Left ventricle myocardium inferior (tissue), 1 donor: ENCODE measurements at places on chromosomes 2 and 18.
A peak's percentile ranks its signal among the peaks of the same experiment; 100 is the strongest.

DNA sequence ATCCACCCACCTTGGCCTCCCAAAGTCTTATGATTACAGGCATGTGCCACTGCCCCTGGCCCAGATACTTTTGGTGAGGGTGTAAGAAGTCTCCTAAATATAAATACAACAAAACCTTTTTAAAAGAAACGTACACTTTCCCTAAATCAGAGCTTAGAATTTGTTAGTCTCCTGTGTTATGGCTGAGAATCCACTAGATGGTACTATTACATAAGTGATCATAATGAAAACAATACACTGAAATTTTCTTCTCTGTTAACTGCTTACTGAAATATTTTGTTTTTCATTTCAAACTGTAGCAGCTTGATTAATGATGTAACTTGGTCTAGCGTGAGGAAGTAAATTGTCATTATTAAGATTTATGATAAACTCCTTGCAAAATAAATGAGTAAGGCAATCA lies 74.8 kb upstream of the FAM98A start:
- no peaks in the 10 kb centered on the region for H3K27me3 ChIP-seq
- DNase-seq = no peak
- no peak overlapping the region for H3K27ac ChIP-seq
- no peaks in the 10 kb centered on the region for H3K36me3 ChIP-seq
- H3K4me1 ChIP-seq = no peaks in the 10 kb centered on the region
- H3K4me3 ChIP-seq = no peak overlapping the region

DNA sequence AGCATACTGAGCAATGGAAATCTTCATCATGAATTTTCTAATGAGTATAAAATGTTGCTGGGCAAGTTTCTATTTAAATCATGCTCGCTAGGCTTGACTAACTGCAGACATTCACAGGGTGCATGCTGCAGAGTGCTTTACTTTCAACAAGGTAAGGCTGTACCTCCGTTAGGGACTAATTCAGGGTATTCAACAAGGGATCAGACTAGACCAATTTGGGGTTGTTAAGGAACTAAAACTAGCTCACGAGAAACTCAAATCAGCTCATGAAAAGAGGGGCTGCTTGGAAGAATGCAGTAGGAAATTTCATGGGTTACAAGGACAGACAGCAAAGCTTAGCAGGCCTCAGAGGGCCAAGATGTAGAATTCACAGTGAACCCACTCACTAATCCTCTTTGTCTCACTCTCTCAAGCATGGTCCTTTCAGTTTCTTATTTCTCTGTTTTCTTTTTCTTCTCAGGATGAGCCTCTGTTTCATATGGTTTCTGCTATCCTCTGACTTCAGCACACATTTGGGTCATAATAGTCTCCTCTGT lies 2.2 kb downstream of the MYO3B start:
- H3K36me3 ChIP-seq = no peaks in the 10 kb centered on the region
- no peak for DNase-seq
- H3K4me3 ChIP-seq = no peak overlapping the region
- no peaks in the 10 kb centered on the region for H3K4me1 ChIP-seq
- no peak overlapping the region for H3K27ac ChIP-seq
- H3K27me3 ChIP-seq = no peaks in the 10 kb centered on the region

DNA sequence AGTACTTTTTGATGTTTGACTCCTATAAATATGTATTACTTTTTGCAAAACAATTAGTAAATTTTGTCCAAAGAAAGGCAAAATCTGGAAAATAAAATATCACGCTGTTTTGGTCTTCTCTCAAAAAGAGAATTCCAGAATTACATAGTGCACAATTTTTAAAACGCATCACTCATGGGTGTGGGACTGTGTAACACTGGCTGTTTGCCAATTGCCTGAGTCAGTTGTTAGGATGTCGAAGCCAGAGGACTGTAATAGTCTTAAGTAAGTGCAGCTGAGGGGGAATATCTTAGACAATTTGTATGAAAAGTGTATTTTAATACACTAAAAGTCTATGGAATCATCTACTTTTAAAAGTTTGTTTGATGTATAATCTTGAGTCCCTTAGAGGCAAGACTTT lies 24.1 kb upstream of the EPHA4 start:
- H3K4me1 ChIP-seq = no peaks in the 10 kb centered on the region
- DNase-seq = no peak
- H3K27ac ChIP-seq = no peak overlapping the region
- no peak overlapping the region for H3K4me3 ChIP-seq
- peaks cover 20% of the 10 kb centered on the region for H3K27me3 ChIP-seq

DNA sequence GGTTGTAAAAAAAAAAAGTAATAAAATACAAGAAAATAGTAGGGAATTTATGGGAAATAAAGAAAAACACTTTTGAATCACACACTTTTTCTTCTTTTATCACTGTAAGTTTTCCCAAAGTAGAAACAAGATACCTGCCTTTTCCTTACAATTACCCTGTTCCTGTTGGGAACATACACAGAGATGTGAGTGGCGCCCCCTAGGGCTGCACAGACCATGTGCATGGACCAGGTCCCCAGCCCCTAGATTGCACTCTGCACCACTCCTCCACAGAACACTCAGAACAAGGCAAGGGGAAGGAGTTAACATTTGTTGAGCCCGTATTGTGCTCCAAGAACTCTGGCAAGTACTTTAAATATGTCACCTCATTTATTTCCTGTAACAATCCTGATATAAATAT lies 118.7 kb upstream of the NRP2 start:
- H3K27me3 ChIP-seq = no peaks in the 10 kb centered on the region
- DNase-seq = no peak
- H3K4me1 ChIP-seq = no peaks in the 10 kb centered on the region
- H3K36me3 ChIP-seq = no peaks in the 10 kb centered on the region
- no peak overlapping the region for H3K4me3 ChIP-seq

GRCh38 chr18:59861963-59862819 lies 37.6 kb upstream of the PMAIP1 start:
- H3K27me3 ChIP-seq = peaks cover 75% of the 10 kb centered on the region
- no peak overlapping the region for H3K4me3 ChIP-seq
- H3K4me1 ChIP-seq = no peaks in the 10 kb centered on the region

DNA sequence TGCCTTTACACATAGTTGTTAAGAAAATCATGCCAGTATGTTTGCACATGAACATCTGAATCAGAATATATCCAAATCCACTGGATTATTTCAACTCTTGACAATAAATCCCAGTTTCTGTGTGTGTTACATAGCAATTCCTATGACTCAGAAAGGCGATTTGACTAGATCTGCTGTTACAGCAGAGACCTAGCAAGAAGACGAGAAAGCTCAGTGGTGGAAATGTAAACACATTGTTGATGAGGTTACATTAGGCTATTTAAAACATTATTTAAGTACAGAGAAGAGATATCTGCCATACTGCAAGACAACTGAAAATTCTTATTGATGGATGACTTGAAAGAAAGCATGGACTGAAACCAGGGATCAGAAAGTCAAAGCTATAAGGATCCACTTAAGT lies 73.0 kb upstream of the SMIM21 start:
- no peak overlapping the region for H3K27ac ChIP-seq
- no peak for DNase-seq
- no peaks in the 10 kb centered on the region for H3K4me1 ChIP-seq
- peaks cover 45% of the 10 kb centered on the region for H3K27me3 ChIP-seq
- H3K4me3 ChIP-seq = no peak overlapping the region
- no peaks in the 10 kb centered on the region for H3K36me3 ChIP-seq

GRCh38 chr2:39736640-39737039 lies 42.4 kb downstream of the THUMPD2 start:
- no peak overlapping the region for H3K4me3 ChIP-seq
- peaks cover 11% of the 10 kb centered on the region for H3K4me1 ChIP-seq
- H3K36me3 ChIP-seq = peaks cover 69% of the 10 kb centered on the region
- DNase-seq = no peak

DNA sequence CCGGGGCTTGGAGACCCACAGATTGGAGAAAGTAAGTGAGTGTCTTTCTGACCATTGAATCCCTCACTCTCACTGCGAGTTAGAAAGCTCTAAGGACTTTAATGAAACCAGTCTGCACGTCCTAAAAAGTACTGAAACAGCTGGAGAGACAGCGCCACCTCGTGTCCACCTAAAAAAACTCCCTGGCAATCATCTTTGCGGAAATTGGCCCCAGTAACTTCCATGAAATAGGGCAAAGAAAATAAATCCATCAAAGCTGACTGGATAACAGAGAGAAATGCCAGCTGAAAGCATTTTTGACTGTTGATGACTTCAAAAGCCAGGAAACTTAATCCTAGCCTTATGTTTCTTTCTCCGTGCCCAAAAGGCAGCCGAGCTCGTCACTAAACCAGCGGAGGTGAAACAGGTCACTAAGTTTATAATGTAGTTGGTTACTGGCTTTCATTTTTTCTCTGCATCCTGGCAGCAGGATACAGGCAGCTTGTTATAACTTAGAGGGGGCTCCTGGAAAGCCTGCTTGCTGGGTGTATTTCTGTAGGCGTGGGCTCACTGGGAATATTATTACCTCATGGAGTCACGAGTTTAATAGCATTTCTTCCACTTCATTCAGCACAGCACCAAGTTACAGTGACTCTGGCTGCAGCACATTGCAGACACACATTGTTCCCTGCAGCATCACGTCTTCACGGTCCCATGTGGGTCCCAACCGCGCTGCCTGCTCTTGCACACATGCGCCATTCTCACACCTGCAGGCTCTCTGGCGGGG lies 266.5 kb downstream of the HRH4 start:
- H3K27me3 ChIP-seq = peaks cover 24% of the 10 kb centered on the region
- no peaks in the 10 kb centered on the region for H3K36me3 ChIP-seq
- peak overlapping the region; percentile 41 for H3K4me3 ChIP-seq
- DNase-seq = peak; percentile 42

- H3K36me3 ChIP-seq = no peaks in the 10 kb centered on the region
- H3K27ac ChIP-seq = peak overlapping the region; percentile 95
- H3K4me1 ChIP-seq = peaks cover 92% of the 10 kb centered on the region
- H3K27me3 ChIP-seq = no peaks in the 10 kb centered on the region
These were observed 648 bp downstream of the ARID5A start for GRCh38 chr2:96537066-96537733.

- no peaks in the 10 kb centered on the region for H3K36me3 ChIP-seq
- no peak overlapping the region for H3K27ac ChIP-seq
- H3K4me3 ChIP-seq = no peak overlapping the region
These were observed 168.2 kb downstream of the MCFD2 start for GRCh38 chr2:46747297-46747818.

GRCh38 chr18:70387027-70387426 lies 98.2 kb downstream of the SOCS6 start:
- H3K27ac ChIP-seq = no peak overlapping the region
- no peak for DNase-seq
- no peaks in the 10 kb centered on the region for H3K4me1 ChIP-seq
- no peaks in the 10 kb centered on the region for H3K27me3 ChIP-seq

DNA sequence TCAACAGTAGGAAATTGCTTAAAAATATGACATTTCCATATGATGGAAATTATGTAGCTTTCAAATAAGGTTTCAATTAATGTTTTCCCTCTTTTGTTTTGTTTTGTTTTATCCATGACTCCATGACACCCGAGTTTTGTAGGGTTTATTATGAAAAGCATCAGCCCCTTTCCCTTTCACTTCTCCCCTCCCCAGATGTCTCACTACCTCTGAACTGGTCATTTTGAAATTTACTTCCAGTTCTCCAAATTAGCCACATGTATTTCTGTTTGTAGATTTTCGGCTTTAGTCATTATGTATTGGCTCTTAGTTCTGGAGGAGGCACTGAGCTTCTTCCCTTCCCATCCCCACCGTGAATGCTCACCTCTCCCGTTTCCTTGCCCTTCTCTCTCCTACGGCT lies 18.6 kb upstream of the VPS4B start:
- no peaks in the 10 kb centered on the region for H3K36me3 ChIP-seq
- no peak overlapping the region for H3K4me3 ChIP-seq
- no peaks in the 10 kb centered on the region for H3K27me3 ChIP-seq
- DNase-seq = no peak
